ENCODE measurements at places on chromosomes 2 and 18.
A peak's percentile ranks its signal among the peaks of the same experiment; 100 is the strongest.

GRCh38 chr2:105582952-105583660 is 161.6 kb upstream of the NCK2 start:
- no peak for DNase-seq

DNA sequence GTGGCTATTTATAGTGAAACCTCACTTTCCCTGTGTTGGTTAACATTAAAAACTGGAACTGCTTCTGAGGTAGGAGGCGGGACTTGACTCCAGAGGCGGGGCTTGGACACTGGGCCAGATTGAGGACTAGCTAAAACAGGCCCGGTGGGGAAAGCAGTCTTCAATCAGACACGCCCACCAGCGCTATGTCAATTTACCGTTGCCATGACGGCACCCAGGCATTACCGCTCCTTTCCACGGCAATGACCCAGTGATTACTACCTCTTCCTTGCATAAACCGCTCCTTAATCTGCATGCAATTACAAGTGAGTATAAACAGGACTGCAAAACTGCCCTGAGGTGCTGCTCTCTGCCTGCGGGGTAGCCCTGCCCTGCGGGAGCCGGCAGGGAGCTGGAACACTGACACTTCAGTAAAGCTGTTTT is 35.3 kb downstream of the LRRFIP1 start:
- DNase-seq, result no peak

GRCh38 chr18:56444201-56444600 is 194.2 kb downstream of the TXNL1 start:
- DNase-seq, result no peak

- DNase-seq, result no peak
These were observed 278.9 kb downstream of the TSN start for GRCh38 chr2:122034344-122034743.

GRCh38 chr18:38923126-38923525 is 1357.5 kb upstream of the CELF4 start:
- no peak for DNase-seq

GRCh38 chr2:138559641-138560040 is 58.1 kb downstream of the SPOPL start:
- DNase-seq, result no peak

GRCh38 chr2:68908392-68908970 is 37.3 kb upstream of the BMP10 start:
- DNase-seq, result peak; percentile 81

- no peak for DNase-seq
These were observed 206.7 kb downstream of the TCF4 start for GRCh38 chr18:55381277-55381676.

DNA sequence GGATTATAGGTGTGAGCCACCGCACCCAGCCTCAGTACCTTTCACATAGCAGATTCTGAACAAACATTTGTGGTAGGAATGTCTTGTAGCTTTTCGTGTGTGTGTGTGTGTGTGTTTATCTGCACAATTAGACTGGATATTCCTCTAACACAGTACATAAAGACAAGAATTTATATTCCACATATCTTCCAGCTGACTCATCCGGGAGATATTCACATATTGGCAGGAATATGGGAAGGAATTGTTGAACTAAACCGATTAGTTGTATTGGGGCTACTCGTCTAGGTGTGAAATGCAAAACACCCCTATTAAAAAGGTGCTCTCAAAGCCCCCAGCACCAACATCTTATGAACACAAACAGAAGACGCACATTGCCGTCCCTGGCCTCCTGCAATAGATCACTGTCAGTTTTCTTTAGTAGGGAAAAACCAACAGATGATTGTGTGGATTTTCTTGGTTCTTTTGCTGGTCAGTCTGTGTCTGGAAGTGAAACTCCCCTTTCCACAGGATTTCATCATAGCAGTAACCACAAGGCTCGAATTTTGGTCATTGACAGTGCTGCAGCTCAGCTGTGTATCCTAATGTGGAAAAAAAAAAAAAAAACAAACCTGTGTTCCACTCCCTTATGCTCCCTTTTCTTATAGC is 208.5 kb upstream of the ACVR2A start:
- no peak for DNase-seq

- no peak for DNase-seq
These were observed 88.7 kb upstream of the ATP8B1 start for GRCh38 chr18:57891707-57892391.

- no peak for DNase-seq
These were observed 1.6 kb upstream of the POLI start for GRCh38 chr18:54267701-54268100.

DNA sequence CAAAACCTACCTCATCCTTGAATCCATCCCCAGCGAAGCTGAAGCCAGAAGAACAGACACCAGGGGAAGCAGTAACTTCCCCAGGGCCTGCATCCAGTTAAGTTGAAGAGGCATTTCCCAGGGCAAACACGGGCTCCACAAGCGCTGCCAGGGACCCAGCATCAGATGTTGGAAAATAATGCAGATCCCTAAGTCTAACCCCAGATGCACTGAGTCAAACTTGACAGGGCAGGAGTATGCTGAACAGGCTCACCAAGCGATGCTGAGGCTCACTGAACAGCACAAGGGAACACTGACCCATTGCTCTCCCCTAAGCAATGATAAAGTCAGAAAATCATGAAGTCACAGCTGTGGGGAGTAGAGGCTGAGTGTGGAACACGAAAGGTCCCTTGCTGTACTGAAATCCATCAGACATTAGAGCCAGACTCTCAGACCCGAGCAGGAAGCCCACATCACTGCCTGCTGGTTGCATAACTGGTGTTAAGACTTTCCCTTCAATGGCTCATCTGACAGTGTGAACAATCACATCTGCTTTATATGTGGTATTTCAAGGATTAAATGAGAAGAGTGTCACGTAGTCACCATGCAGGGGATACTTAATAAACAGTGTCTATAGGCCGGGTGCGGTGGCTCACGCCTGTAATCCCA is 36.2 kb downstream of the TNS1 start:
- DNase-seq, result no peak

GRCh38 chr18:62723666-62724281 is 8.4 kb downstream of the PHLPP1 start:
- DNase-seq, result no peak

GRCh38 chr2:45006942-45007287 is 2.3 kb downstream of the SIX2 start:
- DNase-seq, result no peak

DNA sequence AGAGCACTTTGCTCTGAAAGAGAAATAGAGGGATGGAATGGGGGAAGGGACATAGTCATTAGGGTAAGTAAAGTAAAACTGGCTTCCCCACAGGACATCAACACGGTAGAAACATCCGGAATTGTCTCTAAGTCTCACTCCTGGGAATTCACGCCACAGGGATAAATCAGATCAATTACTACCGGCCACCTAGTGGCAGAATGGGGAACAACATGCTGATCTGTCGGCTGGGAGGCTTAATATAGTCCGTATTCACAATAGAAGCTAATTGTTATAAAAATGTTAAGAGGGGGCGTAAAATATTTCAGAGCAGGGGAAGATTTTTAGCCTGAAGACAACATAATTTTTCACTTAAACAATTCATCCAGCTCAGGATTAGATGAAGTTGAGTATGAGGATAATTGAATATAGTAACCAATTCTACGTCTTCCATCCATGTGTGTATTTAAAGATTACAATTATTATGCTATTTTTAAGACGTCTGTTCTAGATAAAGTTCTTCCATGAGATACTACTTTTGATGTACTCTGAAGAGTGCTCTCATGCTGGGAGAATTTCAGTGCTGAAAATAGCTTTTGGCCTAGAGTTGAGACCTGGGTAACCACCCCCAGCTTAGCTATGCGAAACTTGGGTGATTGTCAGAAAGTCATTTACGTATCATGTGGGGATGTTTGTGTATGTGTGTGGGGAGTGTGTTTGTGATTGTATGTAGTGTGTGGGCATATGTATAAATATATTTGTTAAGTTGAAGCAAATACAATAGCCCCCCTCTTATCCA is 65.7 kb downstream of the LRRTM1 start:
- DNase-seq, result peak; percentile 1

DNA sequence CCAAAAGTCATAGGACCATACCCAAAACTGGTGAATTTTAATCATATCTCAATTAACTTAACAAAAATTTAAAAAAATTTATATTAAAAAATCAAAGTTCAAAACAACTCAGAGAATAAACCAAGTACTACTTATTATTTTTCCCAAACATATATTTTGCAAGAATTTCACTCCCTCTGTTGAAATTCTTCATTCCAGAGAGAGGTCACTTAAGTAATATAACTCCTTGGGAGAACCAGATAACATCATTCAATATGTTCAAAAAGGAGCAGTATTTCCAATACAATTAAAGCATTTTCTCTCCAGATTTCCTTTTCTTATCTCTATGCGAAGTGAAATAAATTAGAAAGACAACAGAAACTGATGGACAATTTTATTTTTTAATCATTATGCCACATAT is 165.9 kb upstream of the RND3 start:
- DNase-seq, result no peak

DNA sequence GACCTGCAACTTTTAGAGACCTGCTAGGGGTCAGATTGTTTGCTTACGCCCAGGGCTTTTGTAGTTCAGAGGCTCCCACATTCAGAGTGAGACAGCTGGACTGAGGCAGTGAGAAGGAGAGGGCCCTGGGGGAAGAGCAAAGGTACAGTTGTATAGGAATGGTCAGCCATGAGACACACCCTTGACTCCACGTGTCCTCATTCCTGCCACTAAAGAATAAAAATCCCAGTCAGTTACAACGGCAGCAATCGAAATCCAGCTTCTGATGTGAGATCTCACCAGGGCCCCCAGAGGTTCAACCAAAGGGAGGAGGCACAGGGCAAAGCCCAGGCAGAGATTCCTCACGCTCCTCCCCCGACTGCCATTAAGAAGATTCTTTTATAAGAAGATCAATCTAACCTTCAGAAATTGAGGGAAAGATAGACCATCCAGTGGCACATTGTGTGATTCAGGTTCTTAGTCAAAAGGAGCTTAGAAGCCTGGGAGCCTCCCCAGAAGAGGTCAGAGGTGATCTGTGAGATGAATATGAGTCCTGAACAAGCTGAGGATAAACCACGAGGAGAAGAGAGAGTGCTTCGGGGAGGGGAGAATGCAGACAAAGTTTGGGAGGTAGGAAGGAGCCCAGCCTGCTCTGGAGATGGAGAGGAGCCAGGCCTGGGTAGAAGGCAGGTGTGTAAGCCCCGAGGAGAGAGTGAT is 317.0 kb downstream of the CYP26B1 start:
- no peak for DNase-seq

DNA sequence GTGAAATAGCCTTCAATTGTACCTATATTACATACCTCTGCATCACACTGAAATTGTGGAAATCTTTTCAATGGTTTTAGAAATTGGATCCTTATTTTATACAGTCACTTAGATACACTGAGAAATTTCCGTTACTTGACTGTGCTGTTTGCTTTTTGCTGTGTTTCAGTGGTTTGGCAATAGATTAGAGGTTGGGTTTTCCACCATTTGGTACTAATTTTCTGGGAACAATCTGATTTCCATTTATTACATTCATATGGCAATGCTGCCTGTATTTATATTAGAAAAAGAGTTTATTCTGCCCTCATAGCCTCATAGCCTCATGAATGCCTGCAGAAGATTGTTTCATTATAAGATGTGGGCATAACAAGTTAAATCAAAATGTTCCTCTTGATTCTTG is 285.0 kb downstream of the GULP1 start:
- DNase-seq, result no peak

DNA sequence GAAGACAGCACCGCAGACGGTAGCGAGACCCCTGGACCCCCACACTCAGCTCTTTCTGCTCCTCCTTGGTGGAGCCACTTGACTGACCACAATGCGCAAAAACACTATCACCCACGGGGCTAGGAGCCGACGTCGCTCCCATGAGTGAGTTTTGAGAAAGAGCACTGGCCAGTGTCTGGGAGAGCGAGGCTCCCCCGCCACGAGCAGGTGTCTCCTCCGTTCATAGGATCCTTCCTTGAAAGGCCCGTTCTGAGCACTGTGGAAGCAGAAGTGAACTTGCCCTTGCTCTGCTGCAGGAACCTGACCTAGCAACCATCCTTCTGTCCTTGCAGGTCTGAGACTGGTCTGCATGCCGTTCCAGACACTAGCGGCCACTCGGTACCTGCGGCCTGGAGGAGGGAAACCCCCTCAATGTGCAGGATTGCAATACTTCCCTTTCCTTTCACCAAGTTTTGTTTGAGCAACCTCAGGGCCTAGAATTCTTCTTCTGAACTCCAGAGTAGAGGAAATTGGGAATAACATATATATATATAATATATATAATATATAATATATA is 12.9 kb upstream of the ZNF516 start:
- DNase-seq, result no peak

GRCh38 chr2:130894326-130894942 is 57.7 kb downstream of the ARHGEF4 start:
- no peak for DNase-seq

DNA sequence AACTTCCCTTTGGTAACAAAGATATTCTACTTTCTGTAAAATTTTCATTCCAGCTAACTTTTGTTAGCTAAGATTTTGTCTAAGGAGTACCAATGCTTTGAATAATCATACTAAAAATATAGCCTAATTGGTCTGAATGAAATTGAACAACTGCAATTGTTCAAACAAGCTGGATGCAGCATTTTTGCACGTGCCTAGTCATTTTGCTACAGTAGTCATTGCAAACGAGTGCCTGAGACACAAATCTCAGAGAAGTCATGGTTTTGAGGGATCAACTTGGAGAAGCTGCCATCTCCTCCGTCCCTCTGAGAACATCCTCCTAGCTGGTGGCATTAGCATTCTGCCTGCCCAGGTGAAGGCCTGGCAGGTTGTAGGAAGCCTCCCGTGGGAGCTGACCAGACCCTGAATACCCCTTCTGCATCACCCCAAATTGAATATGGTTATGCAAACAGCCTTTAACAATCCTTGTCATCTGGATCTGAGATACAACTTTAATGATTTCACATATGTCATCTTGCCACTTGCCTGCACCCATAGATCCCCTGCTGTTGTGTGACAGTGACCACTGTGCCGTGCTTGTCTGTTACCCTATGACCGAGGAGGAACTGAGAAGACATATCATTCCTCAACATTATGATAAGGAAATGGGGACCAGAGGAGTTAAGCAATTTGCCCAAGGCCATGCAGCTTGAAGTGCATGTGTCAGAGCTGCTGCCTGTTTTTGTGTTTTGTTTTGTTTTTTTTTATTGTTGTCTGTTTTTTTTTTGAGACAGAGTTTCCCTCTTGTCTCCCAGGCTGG is 29.1 kb upstream of the MGAT4A start:
- no peak for DNase-seq

DNA sequence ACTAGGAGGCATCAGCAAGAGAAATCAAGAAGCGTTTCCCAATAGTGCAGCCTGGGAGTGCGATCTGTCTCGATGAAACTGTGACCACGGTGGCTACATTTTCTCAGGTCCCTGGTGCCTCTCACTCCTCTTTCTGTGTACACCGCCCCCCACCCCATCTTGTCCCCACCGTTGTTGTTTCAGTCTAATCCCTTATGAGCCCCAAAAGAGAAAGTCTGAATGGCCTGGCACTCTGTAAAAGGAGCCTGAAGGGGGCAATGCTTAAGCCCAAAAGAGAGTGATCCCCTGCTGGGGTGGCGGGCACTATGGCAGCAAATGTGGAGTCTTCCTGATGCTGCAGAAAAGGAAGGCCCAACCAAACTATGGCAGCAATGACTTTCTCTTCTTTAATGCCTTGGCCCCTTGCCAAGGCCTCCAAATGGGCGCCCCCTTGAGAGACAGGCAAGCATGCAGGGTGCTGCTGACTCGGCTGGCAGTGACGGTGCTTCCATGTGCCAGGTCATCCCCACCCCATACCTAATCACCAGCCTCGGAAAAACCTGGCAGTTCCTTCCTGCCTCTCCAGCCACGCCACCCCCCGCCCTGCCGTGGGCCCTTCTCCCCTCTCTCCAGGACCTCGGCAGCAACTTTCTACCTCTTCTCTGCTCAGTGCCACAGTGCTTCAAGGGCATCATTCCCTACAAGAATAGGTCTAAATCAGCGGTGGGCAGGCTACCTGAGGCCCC is 123.0 kb downstream of the CYP26B1 start:
- no peak for DNase-seq

GRCh38 chr18:51778115-51778514 is 561.9 kb upstream of the DCC start:
- DNase-seq, result no peak
